IPS DF 6.9 (cell line): ENCODE measurements at places on chromosomes 2 and 18.

- DNase-seq = no peak
These were observed 108.0 kb downstream of the LRRC30 start for GRCh38 chr18:7338846-7339245.

DNA sequence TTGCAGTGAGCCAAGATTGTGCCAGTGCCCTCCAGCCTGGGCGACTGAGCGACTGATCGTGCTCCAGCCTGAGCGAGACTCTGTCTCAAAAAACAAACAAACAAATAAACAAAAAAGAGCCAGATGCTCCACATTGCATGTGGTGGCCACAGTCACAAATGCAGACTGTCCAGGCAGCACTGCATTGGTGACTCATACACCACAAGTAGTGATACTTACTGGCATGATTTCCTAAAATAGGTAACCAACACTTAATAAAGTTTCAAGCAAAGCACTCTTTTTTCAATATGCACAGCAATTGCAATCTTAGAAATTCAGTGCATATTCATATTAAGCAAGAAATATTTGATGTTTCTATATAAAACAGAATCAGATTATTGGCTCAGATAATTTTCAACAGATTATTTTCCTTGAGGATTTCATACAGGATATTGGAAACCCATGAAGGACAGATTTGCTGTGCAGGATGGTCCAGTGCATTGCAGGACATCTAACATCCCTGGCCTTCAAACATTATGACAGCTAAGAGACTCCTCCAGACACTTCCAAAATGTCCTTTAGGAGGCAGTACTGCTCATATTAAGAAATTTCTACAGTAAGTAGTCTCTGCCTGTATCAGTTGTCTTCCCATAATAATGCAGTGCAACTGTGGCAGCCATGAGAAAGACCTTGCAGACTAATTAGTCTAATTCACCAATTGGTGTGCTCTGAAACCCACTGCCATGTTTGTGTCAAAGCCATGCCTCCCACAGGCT lies 10.5 kb upstream of the SLC1A4 start:
- H3K27me3 ChIP-seq = no peaks in the 10 kb centered on the region
- H3K36me3 ChIP-seq = no peaks in the 10 kb centered on the region
- no peak overlapping the region for H3K27ac ChIP-seq
- H3K4me3 ChIP-seq = no peak overlapping the region

GRCh38 chr2:146576339-146577111 lies 1268.3 kb upstream of the ACVR2A start:
- DNase-seq = no peak
- H3K4me3 ChIP-seq = no peak overlapping the region
- H3K4me1 ChIP-seq = no peaks in the 10 kb centered on the region
- no peaks in the 10 kb centered on the region for H3K36me3 ChIP-seq
- no peaks in the 10 kb centered on the region for H3K27me3 ChIP-seq
- no peak overlapping the region for H3K27ac ChIP-seq

- H3K4me1 ChIP-seq = no peaks in the 10 kb centered on the region
- H3K27ac ChIP-seq = no peak overlapping the region
- no peaks in the 10 kb centered on the region for H3K36me3 ChIP-seq
- no peak overlapping the region for H3K4me3 ChIP-seq
- H3K27me3 ChIP-seq = no peaks in the 10 kb centered on the region
These were observed 699.8 kb downstream of the GALR1 start for GRCh38 chr18:77949355-77949973.

DNA sequence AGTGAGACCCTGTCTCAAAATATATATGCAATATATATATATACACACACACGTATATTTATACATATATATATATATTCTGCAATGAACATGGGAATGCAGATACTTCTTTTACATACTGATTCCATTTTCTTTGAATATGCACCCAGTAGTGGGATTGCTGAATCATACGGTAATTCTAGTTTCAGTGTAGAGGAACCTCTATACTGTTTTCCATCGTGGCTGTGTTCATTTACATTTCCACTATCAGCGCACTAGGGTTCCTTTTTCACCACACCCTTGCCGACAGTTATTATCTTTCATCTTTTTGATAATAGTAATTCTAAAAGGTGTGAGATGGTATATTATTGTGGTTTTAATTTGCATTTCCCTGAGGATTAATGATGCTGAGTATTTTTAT lies 52.3 kb upstream of the SLC39A10 start:
- H3K4me3 ChIP-seq = no peak overlapping the region
- H3K27ac ChIP-seq = no peak overlapping the region
- peaks cover 1% of the 10 kb centered on the region; the same call in 1 of the 2 replicates for H3K4me1 ChIP-seq
- DNase-seq = no peak

DNA sequence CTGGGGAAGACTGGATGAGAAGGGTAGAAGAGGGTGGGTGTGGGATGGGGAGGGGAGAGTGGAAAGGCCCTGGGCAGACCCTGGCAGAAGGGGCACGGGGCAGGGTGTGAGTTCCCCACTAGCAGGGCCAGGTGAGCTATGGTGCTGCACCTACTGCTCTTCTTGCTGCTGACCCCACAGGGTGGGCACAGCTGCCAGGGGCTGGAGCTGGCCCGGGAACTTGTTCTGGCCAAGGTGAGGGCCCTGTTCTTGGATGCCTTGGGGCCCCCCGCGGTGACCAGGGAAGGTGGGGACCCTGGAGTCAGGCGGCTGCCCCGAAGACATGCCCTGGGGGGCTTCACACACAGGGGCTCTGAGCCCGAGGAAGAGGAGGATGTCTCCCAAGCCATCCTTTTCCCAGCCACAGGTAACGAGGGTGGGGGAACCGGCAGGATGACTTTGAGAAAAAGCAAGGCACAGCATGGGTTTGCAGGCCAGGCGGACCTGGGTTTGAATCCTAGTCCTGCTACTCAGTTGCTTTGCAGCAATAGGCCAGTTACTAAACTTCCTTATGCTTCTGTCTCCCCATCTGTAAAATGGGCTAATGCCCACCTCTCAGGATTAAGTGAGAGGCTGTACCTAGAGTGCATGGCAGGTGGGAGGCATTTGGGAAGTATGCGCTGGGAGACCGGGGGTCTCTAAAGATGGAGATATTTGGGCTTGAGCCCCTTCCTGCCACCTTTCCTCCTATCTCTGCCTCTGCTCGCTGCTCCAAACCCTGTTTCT lies at the start of gene INHA:
Gene INHA (plus strand): TSS at position 74 of the 765 bp plus-strand sequence. CDS start 65 bp downstream, at position 139.
- peaks cover 21% of the 10 kb centered on the region for H3K4me1 ChIP-seq
- no peak within 1 kb of the TSS for H3K27ac ChIP-seq
- H3K36me3 ChIP-seq = peaks cover 6% of the 10 kb centered on the region; the same call in 1 of the 2 replicates
- no peaks in the 10 kb centered on the region for H3K27me3 ChIP-seq

- H3K27ac ChIP-seq = no peak overlapping the region
- no peak overlapping the region for H3K4me3 ChIP-seq
- H3K27me3 ChIP-seq = no peaks in the 10 kb centered on the region
- no peaks in the 10 kb centered on the region for H3K4me1 ChIP-seq
These were observed 59.8 kb downstream of the USP34 start for GRCh38 chr2:61411109-61411508.

GRCh38 chr2:72103161-72103560 lies 44.5 kb downstream of the CYP26B1 start:
- no peaks in the 10 kb centered on the region for H3K36me3 ChIP-seq
- no peak overlapping the region for H3K4me3 ChIP-seq
- H3K27ac ChIP-seq = no peak overlapping the region
- no peaks in the 10 kb centered on the region for H3K4me1 ChIP-seq
- H3K27me3 ChIP-seq = no peaks in the 10 kb centered on the region
- no peak for DNase-seq

DNA sequence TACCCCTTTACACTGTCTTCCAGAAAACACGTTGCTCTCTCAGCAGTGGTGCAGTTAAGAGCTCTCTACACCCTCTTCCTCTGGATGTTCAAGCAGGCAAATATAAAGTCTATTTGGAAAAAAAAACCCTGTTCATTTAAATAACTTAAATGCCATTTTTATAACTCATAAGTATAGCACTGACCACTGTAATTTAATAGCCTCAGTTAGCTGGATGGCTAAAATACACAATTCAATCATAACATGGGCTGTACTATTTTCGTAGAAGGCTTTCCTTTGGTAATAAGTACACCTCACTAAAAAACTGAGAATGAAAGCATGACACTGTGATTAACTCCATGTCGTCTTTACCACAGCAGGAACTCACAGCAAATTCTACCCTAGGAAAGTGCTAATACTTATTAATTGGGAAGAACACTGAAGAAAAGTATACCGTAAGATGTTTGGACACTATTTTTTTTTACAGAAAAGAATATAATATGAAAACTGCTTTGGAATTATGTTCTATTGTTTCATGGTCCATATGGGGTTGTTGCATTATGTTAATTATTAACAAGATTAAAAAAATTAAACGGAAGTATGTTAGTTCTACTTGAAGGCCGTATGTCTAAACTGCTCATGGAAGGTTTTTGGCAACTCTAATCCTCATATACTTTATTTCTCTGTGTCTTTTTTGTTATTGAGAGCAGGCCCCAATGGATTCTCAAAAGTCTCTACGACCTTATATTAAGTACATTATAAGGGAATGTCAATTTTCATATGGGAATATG lies 269.1 kb downstream of the ZNF385B start:
- DNase-seq = no peak
- no peak overlapping the region for H3K4me3 ChIP-seq
- H3K27me3 ChIP-seq = no peaks in the 10 kb centered on the region
- no peaks in the 10 kb centered on the region for H3K36me3 ChIP-seq
- H3K27ac ChIP-seq = no peak overlapping the region

DNA sequence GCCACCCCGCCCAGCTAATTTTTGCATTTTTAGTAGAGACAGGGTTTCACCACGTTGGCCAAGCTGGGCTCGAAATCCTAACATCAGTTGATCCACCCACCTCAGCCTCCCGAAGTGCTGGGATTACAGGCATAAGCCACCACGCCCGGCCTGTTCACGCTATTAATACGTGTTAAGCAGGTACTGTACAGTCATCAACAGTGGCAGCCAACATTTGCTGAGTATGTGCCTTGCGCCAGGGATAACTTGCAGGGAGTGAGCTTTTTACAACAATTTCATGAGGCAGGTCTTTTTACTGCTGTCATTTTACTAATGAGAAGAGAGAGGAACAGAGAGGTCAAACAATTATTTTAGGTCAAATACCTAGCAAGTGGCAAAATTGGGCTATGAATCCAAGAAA lies 115.2 kb downstream of the AP1S3 start:
- no peaks in the 10 kb centered on the region for H3K36me3 ChIP-seq
- peak overlapping the region; percentile 11; the same call in 1 of the 2 replicates for H3K4me3 ChIP-seq
- H3K27ac ChIP-seq = no peak overlapping the region
- no peak for DNase-seq
- no peaks in the 10 kb centered on the region for H3K27me3 ChIP-seq

DNA sequence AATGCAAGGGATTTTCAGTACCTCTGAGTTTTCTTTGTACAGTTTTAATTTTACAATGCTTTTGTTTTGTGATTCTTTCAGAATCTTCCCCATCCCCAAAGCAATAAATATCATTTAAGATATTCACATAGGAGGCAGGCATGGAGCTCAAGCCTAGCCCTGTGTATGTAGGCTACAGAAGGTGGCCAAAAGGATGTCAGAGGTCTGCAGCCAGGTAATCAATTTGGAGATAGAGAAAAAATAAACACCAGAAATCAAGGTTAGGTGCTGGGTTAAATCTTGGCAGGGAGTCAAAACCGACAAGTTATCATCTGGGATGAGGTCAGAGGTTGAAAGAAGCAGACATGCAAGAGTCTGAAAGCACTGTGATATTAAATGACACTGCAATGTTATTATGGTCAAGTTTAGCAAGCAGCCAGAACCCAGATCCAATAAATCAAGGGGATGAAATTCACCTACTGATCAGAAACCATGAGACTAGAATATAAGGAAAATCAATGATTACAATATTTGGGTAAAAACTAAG lies 45.1 kb upstream of the LRP1B start:
- no peak overlapping the region for H3K4me3 ChIP-seq
- H3K27ac ChIP-seq = no peak overlapping the region
- DNase-seq = no peak
- no peaks in the 10 kb centered on the region for H3K27me3 ChIP-seq
- no peaks in the 10 kb centered on the region for H3K36me3 ChIP-seq

GRCh38 chr18:58536534-58537271 lies 92.2 kb downstream of the ALPK2 start:
- no peaks in the 10 kb centered on the region for H3K27me3 ChIP-seq
- H3K27ac ChIP-seq = no peak overlapping the region
- H3K4me1 ChIP-seq = 0 out of 2 replicates have a peak, but pooled peaks cover 2% of the 10 kb centered on the region
- no peak overlapping the region for H3K4me3 ChIP-seq
- no peaks in the 10 kb centered on the region for H3K36me3 ChIP-seq

DNA sequence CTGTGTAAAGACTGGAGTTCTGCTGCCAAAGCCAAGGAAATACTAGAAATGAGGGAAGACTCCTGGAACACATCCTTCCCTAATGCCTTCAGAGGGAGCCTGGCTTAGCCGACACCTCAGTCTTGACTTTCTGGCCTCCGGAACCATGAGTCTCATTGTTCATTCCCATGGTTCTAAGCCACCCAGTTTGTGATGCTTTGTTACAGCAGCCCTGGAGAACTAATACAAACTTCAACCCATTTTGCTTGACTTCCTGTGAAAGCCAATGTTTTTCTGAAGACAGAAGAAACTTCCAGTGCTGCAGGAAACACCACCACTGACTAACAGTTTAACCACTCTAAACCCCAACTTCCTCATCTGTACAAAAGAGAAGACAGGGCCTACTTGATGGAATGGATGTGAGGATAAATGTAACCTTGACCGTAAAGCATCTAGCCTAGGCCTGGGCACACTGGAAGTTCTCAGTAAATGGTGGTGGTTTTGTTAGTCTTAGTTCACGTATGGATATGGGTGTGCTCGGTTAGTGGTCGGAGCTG lies 85.9 kb upstream of the RFX8 start:
- no peak overlapping the region for H3K27ac ChIP-seq

DNA sequence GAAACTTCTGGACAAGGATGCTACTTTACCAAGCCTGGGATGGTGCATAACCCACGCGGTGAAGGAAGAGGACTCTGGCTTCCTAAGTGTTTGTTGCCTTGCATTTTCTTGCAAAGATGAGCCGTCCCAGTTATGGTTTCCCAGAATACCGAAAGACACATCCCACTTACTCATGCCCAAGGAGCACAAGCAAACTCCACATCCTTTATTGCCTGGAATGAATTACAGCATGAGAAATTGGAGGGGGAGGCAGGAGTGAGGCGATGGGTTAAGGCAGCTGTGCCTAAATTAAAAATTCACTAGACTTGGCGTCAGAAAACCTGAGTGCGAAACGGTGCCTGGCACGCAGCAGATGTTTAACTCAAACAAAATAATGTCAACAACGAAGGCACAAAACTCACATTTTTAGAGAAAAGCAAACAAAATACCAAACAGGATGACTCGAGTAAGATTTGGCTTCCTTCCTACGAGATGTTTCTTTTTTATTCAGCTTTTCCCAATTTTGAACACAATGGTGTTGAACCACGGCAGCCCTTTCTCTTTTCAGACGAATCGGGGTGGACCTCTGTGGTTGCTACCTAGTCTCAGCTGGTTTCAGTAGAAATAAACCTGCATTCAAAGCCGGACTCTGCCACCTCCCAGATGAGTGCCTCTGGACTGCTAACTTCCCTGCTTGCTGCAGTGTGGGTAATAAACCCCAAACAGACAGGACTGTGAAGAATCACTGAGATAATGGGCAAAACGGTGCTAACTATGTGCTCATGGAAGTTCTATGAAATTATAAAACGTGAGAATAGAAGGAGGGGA lies 100.3 kb upstream of the NCK2 start:
- no peak for DNase-seq
- H3K36me3 ChIP-seq = no peaks in the 10 kb centered on the region
- no peak overlapping the region for H3K27ac ChIP-seq
- no peak overlapping the region for H3K4me3 ChIP-seq
- H3K4me1 ChIP-seq = no peaks in the 10 kb centered on the region; the same call in 1 of the 2 replicates
- no peaks in the 10 kb centered on the region for H3K27me3 ChIP-seq
